ENCODE measurements at places on chromosomes 16 and 17. TPM values are rescaled to one million over a fixed set of nuclear protein-coding genes. Genes with fewer than 3 reads are reported as not detected.

Gene TBC1D3L
- 33.5 TPM for total RNA-seq

GRCh38 chr17:75998327-75998795, 2.3 kb upstream of the CDK3 start:
- peak; percentile 92 for DNase-seq

- no peak for DNase-seq
Observed at GRCh38 chr17:20304961-20305360, 162.4 kb downstream of the LGALS9B start.

- DNase-seq: no peak
Observed at GRCh38 chr17:49832840-49833599, 14.8 kb downstream of the TAC4 start.

- DNase-seq: no peak
Observed at GRCh38 chr16:75246504-75247205, 4.8 kb downstream of the BCAR1 start.

GRCh38 chr16:10564591-10564990, 15.8 kb downstream of the EMP2 start:
- DNase-seq: no peak

Gene KRTAP4-9
- not detected for total RNA-seq

Gene ITGAX
- 1.2 TPM for total RNA-seq

GRCh38 chr16:62597875-62598274, 561.6 kb upstream of the CDH8 start:
- DNase-seq: no peak

- DNase-seq: no peak
Observed at GRCh38 chr17:15257796-15258512, 7.2 kb downstream of the PMP22 start.

- DNase-seq: no peak
Observed at GRCh38 chr16:85436207-85436606, 176.9 kb upstream of the GSE1 start.

Gene CTRL
- total RNA-seq: 1.7 TPM

GRCh38 chr17:29568331-29569244, at the start of gene TP53I13:
Gene TP53I13 (plus strand): TSS chr17:29568701. CDS start chr17:29568759, 58 bp downstream.
- DNase-seq: peak; percentile 64

DNA sequence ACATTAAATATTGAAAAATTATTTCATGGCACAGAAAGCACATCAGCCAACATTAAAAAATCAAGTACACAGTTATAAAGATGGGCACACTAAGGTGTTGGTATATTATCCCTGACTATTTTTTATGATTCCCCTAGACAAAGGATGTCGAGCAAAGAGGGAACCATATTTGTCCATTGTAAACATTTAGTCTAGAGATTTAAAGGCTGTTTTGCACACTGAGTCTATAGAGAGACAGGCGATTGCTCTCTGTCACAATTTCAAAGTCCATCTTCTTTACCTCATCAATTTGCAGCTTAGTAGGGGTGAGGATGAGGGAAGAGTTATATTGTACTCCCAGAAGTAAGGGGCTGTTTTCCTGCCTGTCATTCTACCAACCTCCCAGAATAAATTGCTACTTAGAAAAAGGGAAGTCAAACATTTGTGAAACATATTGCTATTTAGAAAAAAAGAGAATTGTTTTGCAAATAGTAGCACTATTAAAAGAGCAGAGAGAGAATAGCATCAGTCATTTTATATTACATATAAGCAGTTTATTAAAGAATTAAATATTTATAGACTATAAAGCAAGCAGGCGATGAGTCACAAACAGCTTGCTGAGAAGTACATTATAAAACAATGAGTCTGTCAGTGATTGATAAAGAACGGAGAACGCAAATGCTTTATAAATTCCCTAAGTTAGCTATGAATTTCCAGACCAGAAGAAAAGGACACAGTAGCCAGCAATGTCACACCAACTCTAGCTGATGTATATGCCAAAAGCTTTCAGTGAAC, 270.6 kb upstream of the PMFBP1 start:
- DNase-seq: no peak

DNA sequence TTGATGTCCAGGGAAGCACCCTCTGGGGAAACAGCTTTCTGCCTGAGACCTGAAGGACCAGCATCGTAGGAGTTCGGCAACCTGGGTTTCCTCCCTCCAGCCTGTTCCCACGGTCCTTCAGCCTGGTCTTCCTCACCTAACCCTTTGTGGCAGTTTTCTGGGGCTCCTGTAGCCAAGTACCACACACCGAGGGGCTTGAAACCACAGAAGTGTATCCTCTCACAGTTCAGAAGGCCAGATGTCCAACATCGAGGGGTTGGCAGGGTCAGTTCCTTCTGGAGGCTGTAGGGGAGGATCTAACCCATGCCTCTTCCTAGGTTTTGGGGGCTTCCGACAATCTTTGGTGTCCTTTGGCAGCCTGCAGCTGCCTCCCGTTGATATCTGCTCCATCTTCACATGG, 381.0 kb upstream of the TNRC6C start:
- no peak for DNase-seq

Gene TMEM92
- total RNA-seq: 12.9 TPM

GRCh38 chr17:72725433-72726068, 366.9 kb downstream of the SLC39A11 start:
- DNase-seq: no peak

- DNase-seq: no peak
Observed at GRCh38 chr17:8946476-8946875, 19.0 kb downstream of the PIK3R5 start.

Gene C17orf107
- 3.1 TPM for total RNA-seq

Gene PPP1R1B
- not detected for total RNA-seq

Gene CACNG3
- not detected for total RNA-seq

DNA sequence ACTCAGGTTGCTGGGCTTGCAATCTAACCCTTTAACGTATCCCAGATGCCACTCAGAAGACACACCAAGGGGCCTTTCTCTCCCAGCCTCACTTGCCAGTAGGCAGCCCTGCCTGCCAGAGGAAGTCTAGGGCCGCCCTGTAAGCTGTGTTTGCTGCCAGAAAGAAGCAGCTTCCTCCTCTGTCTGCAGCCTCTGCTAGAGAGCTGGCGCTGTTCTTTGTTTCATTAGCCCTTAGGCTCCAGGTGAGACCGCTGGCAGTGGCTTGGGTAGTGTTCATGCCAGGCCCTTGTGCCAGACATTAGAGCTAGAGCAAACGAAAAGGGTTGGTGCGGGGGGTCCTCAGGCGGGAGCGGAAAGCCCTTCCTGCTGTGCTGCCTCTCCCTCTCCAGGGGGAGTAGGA, 8.9 kb downstream of the CTRL start:
- no peak for DNase-seq

DNA sequence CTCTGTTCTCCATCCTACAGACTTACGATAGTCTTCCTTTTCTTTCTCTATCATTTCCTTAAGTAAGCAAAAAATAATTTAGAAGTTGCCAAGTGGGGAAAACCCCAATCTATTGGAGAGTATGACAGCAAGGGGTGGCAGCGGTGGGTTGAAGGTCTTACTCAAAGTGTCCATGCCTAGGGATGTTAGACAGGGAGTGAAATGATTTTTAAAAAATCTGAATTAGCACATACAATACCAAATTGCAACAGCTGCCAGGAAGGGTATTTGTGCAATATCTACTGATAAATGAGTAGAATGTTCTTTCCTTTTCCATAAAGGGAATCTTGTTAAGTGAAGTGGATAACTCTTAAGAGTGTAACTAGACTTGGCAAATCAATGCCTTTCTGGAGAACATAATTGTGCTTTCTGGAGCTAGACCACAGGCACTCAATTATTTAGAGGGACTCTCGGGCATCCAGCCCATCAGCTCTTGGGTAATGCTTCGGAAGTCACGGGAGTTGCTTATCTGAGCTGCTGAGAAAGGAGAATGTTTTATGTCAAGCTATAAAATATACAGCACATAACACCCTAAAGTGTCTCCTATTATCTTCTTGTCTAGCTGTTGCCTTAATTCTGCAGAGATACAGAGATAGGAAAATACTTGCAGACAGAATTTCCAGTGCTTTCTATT, 151.5 kb downstream of the KCNJ2 start:
- DNase-seq: no peak

DNA sequence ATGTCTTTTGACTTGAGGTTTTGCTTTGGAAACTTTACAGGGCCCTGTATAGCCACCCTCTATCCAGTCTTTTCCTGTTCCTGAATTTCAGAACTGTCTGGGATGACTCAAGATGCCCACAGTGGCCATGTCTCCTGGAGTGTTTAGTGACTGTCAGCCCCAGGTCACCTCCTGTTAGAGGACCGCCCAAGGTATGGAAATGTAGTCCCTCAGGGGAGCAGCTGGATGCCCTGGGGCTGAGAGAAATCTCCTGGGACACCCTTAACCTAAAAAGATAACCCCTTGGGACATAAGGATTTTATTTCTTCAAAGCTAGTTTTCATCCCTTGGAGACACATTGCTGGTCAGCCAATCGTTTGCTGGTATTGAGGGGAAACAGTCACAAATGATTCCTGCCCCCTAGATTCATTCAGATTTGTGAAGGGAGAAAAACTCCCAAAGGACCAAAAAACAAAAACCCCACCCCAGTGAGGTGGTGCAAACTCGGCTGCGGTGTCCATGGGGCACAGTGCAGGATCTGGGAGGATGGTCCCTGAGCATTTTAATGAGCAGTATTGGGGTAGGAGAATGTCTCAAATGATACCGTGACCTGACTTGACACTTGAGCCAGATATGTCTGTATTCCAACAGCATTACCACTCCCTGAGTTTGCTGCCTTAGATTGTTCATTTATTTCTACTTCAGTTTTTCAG, 1.7 kb downstream of the ZNF267 start:
- DNase-seq: no peak

- no peak for DNase-seq
Observed at GRCh38 chr17:50608700-50609379, 25.8 kb upstream of the ABCC3 start.

Gene LRRC75A
- 15.8 TPM for total RNA-seq

- no peak for DNase-seq
Observed at GRCh38 chr17:40995116-40995515, 1.2 kb upstream of the KRTAP3-3 start.

All from PC-9 (cell line).